Activated T-helper 1 cell treated with anti-CD3 and anti-CD28 coated beads, Interleukin-2, amount 50 U/mL, for 16 hours (primary cell): ENCODE measurements at places on chromosomes 16 and 17.

- no peak for DNase-seq
These were observed 52.5 kb upstream of the ALDH3A1 start for GRCh38 chr17:19800571-19800970.

DNA sequence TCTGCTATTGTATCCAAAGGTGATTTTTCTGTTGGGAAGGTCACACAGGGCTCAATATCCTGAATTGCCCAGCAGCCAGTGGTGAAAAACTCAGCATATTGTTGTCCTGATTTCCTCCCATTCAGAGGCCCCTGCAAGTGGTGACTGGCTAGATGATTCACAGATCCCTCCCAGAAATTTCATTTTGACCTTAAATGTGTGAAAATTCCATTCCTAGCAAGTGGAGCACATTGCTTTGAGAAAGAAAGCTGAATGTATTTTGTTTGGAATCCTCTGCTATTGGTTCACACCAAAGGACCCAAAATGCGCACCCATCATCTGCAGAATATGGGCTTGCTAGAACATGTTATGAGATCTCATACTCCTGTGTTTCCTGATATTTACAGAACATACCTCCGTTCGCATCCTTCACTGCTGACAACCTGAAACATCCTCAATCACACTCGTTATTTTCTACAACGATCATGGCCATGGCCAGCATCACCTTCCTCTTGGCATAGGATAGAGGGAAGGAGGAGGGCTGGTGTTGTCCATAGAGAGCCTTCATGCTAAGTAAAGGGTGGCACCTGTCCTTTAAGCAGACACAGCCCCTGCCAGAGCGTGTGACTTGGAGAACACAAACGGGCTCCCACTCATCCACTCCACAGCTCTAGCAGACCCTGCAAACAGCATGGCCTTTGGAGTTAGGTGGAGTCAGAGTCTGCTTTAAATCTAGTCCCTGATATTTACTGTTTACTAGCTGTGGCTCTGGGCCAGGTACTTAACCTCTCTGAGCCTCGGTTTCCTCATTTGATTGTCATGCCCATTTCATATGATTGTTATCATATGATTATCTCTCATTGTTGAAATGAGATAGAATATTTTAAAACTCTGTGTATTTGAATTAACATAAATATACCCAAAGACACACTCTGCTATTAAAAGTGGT, 30.4 kb upstream of the NFAT5 start:
- no peak for DNase-seq

GRCh38 chr16:89155851-89156739, 15.5 kb upstream of the CDH15 start:
- no peak for DNase-seq

GRCh38 chr16:424623-425081, 797 bp upstream of the RAB11FIP3 start:
- no peak for DNase-seq

DNA sequence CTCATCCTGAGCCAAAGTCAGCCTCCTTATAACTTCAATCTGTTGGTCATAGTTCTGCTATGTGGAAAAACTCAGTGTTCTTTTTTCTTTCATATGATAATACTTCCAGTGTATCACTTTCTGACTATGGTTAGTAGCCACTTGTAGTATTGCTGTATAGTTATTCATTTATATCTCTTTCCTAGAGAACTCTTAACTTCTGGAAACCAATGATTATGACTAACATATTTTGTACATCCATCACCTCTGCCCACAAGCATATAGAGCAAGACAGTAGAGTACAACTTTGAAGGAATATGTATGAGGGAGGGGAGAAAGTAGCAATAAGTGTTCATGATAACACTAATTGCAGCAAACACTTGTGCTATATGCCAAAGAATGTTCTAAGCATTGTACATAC, 38.6 kb downstream of the COX10 start:
- no peak for DNase-seq

DNA sequence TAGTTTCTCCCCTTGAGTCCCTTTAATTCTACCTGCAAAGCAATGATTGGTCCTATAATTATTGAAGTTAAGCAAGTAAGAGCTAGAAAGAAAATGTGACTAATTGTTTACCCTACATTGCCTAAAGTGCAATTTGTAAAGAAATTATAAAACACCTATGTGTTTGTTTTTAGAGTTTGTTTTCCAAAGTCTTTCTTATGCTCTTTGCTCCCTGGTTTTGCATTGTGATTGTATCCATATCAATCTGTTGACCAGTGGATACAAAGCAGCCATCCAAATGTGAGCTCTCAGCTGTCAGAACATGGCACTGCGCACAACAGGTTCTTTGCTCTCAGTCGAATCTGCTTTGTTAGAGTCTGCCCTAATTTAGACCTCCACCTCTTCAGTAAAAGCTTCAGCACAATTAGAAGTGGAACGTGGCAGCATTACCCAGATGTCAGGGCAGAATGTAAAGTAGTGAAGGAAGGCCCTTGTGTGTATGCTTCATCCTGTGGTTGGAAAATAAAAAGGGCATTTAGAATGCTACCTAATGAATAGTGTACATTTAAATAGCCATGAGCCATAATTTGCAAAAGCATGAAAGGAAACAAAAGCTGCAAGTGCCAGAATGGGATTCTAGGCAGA, 70.5 kb downstream of the AATF start:
- DNase-seq: no peak

DNA sequence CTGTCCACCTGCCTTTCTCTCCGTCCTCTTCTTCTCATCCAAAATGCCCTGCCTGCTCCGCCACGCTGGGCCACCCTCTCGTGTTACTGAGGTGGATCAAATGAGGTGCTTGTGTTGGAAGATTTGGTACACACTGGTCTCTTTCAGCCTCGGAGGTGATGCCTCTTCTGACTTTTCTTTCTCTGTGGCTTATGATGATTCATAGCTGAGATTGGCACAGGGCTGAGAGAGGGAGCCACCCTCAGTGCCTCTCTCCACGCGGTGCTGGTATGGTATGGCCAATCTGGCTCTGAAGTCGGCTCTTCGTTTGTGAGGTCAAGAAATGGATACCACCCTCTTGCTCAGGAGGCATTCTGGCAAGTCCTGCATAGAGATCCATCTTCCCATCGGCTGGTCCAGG, 82.4 kb downstream of the PLCG2 start:
- DNase-seq: no peak

DNA sequence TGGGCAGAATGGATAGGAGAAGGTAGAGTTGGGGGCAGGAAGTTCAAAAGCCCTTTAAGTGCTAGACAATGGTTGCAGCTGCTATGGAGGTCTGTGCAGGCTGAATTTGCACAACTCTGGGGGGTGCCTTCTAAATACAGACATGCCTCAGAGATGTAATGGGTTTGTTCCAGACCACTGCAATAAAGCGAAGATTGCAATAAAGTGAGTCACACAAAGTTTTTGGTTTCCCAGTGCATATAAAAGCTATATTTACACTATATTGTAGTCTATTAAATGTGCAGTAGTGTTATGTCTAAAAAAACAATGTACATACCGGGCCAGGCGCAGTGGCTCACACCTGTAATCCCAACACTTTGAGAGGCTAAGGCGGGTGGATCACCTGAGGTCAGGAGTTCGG, 60.5 kb upstream of the MYOCD start:
- no peak for DNase-seq
